CD4-positive, alpha-beta T cell treated with Interleukin-2 at 100 ng/mL for 4 hours (primary cell): ENCODE measurements at places on chromosomes 13 and 19.

DNA sequence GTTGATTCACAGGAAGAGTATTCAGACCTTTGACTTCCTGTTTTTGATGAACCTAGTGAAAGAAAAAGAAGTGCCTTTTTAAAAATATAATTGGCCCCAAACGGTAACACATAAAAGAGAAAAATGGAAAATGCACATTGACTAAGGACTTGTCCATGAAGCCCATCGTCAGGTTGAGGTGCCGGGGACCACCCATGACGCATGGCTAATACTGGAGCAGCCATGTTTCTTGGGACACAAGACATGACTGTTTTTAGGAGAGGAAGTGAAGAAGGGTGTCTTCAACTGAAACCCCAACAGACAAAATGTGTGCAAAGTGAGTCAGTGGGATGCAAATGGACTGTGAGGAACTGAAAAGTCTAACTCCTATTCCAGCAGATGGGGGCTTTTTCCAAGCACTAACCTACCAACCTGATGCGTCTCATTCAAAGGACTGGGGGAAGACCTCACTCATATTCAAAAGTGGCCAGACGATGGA, 459.4 kb downstream of the FOXO1 start:
- DNase-seq: peak; percentile 17

DNA sequence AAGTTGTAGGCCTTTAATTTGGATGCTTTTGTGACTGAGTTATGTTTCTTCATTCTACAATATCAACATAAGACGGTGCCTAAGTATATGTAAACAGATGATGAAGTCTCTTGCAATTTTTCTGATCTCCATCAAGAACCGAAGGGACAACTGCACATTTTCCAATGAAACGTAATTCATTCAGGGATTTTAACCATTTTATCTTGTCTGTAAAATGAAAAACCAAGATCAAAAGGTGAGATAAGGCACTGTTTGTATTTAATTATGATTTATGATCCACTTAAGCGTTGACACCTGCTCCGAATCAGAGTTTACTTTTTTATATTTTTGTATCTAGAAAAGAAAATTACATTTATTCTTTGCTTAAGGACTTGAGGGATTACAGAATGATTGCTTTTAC, 556.8 kb upstream of the ARGLU1 start:
- no peak for DNase-seq

GRCh38 chr13:50030315-50030714, 15.1 kb downstream of the KCNRG start:
- DNase-seq: no peak

- peak; percentile 41 for DNase-seq
Observed at GRCh38 chr19:46967578-46968032, 52.0 kb upstream of the NPAS1 start.

DNA sequence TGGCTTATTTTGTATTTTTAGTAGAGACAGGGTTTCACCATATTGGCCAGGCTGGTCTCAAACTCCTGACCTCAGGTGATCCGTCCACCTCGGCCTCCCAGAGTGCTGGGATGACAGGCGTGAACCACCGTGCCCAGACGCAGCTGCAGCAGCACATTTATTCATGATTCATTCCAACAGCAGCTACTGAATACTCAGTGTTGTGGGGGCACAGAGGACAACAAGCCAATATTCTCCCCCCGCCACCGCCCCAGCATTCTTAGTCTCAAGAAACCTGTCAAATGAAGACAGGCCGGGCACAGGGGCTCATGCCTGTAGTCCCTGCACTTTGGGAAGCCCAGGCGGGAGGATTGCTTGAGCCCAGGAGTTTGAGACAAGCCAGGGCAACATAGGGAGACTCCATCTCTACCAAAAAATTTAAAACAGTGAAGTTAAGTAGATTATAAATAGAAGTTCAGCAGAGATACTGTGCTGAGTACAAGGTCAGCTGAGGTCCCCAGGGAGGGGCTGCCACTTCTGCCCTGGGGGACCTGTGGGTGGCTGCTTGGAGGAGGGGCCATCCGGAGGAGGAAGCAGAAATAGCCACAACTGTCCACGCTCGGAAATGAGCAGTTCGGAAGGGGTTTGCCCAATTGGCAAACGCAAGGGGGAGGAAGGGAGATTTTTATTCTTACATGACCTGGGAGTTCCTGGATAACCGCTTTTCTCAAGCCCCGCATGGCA, 4.3 kb downstream of the DOT1L start:
- peak; percentile 30 for DNase-seq

DNA sequence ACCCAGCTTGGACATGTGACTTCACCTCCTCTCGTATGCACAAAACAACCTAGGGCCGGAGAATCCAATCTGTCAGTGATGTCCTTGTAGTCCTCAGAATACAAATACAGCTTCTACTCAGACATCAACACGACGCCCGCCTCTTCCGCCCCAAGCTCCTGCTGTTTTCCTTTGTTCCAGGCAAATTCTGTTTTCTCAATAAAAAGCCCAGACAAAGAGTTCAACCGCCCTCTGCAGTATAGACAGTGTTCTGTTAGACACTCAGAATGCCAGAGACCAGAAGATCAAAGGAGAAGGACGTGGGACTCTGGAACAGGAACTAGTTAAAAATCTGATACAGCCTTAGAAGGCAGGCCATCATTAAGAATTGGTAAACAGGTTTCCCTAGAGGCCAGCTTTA, 42.0 kb upstream of the GGACT start:
- DNase-seq: no peak

DNA sequence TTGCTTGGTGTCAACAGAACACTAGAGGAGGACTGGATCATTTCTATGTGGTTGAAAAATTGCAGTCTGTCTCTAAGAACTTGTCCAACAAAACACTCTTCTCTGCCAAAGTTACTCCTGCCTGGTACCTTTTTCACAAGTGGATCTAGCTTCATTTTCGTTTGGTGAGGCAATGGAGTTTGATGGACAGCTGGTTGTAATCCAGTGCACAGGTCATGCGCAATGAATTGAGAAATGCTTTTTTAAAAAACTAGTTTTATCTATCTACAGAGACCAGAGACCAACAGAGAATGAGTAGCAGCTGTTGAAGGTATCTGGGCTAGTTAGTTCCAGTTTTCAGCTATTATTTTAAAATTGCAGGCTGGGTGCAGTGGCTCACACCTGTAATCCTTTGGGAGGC, 12.0 kb upstream of the KBTBD6 start:
- no peak for DNase-seq

- DNase-seq: no peak
Observed at GRCh38 chr13:30153545-30154426, 153.6 kb downstream of the KATNAL1 start.

- DNase-seq: peak; percentile 91
Observed at GRCh38 chr13:24160458-24161009, at the start of gene SPATA13. Gene SPATA13 (plus strand): TSS chr13:24160720. CDS start chr13:24222930, 62,210 bp downstream.

- no peak for DNase-seq
Observed at GRCh38 chr19:33339016-33339984, 34.2 kb upstream of the CEBPG start.

DNA sequence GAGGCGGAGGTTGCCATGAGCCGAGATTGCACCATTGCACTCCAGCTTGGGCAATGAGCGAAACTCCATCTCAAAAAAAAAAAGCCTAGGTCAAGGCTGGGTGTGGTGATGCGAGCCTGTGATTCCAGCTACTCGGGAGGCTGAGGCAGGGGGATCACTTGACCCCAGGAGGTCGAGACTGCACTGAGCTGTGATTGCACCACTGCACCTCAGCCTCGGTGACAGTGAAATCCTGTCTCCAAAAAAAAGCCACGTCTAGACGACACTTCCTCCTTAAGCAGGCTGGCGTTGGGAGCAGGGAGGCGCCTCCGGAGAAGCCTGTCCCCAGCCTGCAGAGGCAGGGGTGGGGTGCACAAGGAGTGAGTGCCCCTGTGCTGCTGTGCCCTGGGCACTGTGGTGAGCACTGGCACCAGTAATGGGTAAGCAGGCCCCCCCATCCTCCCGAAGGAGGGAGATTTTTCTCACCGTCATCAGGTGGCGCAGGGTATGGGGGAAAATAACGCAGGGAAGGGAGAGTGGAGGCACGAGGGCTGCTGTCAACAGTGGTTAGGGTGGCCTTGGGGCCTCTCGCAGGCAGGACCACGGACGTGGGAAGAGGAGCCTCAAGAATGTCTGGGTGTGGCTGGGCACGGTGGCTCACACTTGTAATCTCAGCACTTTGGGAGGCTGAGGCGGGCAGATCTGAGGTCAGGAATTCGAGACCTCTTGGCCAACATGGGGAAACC, 706 bp downstream of the P2RY11 start:
- DNase-seq: peak; percentile 46

- DNase-seq: no peak
Observed at GRCh38 chr19:19550972-19551852, 13.1 kb downstream of the CILP2 start.

DNA sequence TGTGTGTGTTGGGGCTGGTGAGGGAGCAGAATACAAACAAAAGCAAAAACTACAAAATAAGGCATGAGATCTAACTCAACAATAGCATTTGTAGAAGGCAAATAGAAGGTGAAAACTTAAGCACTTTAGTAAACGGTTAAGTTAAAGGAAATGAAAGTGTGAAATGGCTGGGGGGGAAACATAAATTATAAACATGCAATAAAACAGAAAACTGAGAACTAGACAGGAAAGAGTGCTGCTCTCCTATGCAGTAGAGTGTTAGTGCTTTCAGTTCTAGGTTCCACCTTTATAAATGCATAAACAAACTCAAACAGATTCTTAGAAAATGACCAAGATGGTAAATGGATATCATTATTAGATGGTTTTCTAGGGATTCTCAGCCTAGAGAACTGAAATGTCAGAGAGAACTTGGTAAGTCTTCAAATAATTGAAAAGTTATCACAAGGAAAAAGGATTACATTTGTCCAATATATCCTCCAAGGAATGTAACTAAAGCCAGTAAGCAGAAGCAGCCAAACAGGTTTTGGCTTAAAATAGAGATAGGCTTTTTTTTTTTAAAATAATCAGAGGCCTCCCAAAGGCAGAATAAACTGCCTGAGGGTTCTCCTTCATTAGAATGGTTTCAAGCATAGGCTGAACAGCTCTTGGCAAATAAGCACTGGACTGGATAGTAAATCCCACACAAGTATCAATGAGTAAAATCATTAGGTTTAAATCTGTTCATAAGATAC, 23.3 kb downstream of the RBM26 start:
- DNase-seq: no peak

GRCh38 chr19:45003485-45003884, 2.2 kb downstream of the RELB start:
- DNase-seq: no peak
